Activated T-helper 1 cell treated with anti-CD3 and anti-CD28 coated beads, Interleukin-12 subunit alpha, Interleukin-12 subunit beta, Interleukin-2, Interleukin-4 antibody, amounts not matched to agents 30 ng/mL and 10 ng/mL and 1 ng/mL, durations not matched to agents 14 hours and 24 hours and 36 hours (primary cell): ENCODE measurements at places on chromosomes 5 and 9. TPM values are rescaled to one million over a fixed set of nuclear protein-coding genes. Genes with fewer than 3 reads are reported as not detected.

- H3K4me3 ChIP-seq = no peak overlapping the region
- peaks cover 37% of the 10 kb centered on the region for H3K4me1 ChIP-seq
These were observed 77.6 kb downstream of the MAPKAP1 start for GRCh38 chr9:125629446-125629845.

DNA sequence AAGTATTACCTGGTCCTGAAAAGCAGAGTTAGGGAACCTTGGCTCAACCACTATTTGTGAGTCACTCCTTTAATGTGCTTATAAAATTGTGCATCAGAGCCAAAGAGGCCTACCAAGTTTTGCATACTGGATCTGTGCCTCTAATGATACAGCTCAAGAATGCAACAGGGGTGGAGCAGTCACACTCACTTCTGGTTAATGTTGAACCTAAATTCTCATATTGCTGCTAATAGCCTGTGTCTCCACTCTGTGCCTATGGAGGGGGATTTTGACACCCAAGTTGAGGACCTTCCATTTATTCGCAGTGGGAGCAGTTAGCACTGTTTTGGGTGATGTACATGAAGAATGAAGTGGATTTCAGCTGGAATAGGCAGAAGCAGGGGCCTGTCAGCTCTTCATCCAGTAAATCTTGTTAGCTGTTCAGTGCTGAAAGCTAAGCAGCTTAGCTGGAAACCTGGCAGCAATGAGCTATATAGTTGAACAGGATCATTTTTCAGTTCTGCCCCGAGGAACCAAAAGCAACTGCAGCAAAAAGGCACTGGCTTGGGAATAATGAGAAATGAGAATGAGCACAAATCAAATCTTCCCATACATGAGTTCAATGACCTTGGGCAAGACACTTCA is 9.7 kb downstream of the SH3TC2 start:
- no peaks in the 10 kb centered on the region for H3K4me1 ChIP-seq
- no peak overlapping the region for H3K27ac ChIP-seq
- H3K36me3 ChIP-seq = no peaks in the 10 kb centered on the region

The PCDHA8 gene
- not detected in 2 replicates for total RNA-seq

The TTC23L gene
- not detected in 2 replicates for total RNA-seq

- H3K4me1 ChIP-seq = no peaks in the 10 kb centered on the region
- no peak for DNase-seq
- peaks cover 13% of the 10 kb centered on the region for H3K27me3 ChIP-seq
- no peak overlapping the region for H3K4me3 ChIP-seq
These were observed 170.6 kb downstream of the RAB3C start for GRCh38 chr5:58753446-58753845.

- H3K27me3 ChIP-seq = no peaks in the 10 kb centered on the region
- peaks cover 60% of the 10 kb centered on the region for H3K36me3 ChIP-seq
- peaks cover 9% of the 10 kb centered on the region for H3K4me1 ChIP-seq
- no peak overlapping the region for H3K4me3 ChIP-seq
- no peak for DNase-seq
These were observed 13.5 kb downstream of the POLR1E start for GRCh38 chr9:37499297-37499696.

The ZNF367 gene
- 21.8 and 22.0 TPM in 2 replicates for total RNA-seq

GRCh38 chr9:76932265-76932664 is 26.4 kb upstream of the PRUNE2 start:
- no peaks in the 10 kb centered on the region for H3K4me1 ChIP-seq
- H3K4me3 ChIP-seq = no peak overlapping the region
- H3K36me3 ChIP-seq = no peaks in the 10 kb centered on the region

- no peak for DNase-seq
- no peaks in the 10 kb centered on the region for H3K36me3 ChIP-seq
- H3K27me3 ChIP-seq = no peaks in the 10 kb centered on the region
- H3K27ac ChIP-seq = no peak overlapping the region
- no peaks in the 10 kb centered on the region for H3K4me1 ChIP-seq
- no peak overlapping the region for H3K4me3 ChIP-seq
These were observed 243.9 kb downstream of the TLE1 start for GRCh38 chr9:81445331-81445921.

The ITGA1 gene
- total RNA-seq = 2.2 and 2.5 TPM in 2 replicates

The FRRS1L gene
- not detected in 2 replicates for total RNA-seq

GRCh38 chr5:32020946-32021345 is 153.2 kb downstream of the GOLPH3 start:
- H3K4me1 ChIP-seq = peaks cover 18% of the 10 kb centered on the region
- H3K27ac ChIP-seq = peak overlapping the region; percentile 69
- peaks cover under 1% of the 10 kb centered on the region for H3K27me3 ChIP-seq

The FOXI1 gene
- not detected in 2 replicates for total RNA-seq

DNA sequence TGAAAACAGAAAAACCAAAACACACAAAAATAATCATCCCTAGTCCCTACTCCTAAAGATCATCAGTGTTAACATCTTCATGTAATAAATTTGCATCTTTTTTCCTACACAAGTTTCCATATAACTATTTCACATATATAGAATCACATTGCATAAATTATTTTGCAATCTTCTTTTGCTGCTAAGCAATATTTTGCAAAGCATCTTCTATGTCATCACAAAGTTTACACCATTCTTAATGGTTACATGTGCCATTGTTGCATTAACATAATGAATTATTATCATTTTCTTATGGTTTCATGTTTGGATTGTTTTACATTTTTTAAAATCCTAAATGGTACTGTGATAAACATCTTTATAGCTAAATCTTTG is 17.8 kb downstream of the SH3TC2 start:
- DNase-seq = no peak
- no peak overlapping the region for H3K27ac ChIP-seq
- H3K4me3 ChIP-seq = no peak overlapping the region
- H3K4me1 ChIP-seq = no peaks in the 10 kb centered on the region
- H3K27me3 ChIP-seq = peaks cover 5% of the 10 kb centered on the region

DNA sequence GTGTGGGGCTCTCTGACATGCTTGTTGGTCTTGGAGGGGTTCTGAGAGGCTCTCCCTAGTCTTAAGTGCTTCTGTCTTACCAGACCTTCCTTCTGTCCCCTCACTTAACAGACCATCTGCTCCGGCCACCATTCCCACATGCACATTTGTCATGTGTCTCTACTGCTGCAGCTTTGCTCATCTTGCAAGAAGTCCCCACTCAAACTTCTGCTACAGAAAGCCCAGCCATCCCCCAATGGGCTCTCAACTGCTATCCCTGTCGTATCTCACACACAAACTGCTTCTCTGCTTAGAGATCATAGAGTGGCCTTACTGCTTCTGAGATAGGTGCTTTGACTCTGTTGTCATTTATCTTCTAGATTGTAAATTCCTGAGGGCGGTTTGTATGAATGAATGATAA is 69.4 kb downstream of the NUP214 start:
- no peak overlapping the region for H3K27ac ChIP-seq
- H3K4me3 ChIP-seq = no peak overlapping the region
- peaks cover 40% of the 10 kb centered on the region for H3K36me3 ChIP-seq

The PKD2L2 gene
- total RNA-seq = not detected in 2 replicates

DNA sequence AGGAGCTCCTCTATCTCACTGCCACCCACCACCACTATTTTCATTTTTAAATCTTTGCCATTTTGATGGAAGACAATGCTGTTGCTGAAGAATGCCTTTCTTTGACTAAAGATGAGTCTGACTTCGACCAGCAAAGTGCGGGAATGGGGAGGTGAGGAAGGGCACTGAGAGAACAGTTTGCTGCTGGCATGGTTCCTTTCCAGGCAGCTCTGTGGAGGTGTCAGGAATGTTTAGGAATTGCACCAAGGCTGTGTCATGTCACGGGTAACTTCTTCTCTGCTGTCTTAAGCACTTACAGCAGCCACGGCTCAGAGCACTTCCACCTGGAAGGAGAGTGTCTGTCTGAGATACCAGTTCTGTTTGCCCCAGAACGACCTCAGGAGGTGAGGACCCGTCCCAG is 41.4 kb upstream of the SHB start:
- DNase-seq = no peak
- H3K36me3 ChIP-seq = no peaks in the 10 kb centered on the region
- no peaks in the 10 kb centered on the region for H3K4me1 ChIP-seq
- peaks cover 2% of the 10 kb centered on the region for H3K27me3 ChIP-seq

DNA sequence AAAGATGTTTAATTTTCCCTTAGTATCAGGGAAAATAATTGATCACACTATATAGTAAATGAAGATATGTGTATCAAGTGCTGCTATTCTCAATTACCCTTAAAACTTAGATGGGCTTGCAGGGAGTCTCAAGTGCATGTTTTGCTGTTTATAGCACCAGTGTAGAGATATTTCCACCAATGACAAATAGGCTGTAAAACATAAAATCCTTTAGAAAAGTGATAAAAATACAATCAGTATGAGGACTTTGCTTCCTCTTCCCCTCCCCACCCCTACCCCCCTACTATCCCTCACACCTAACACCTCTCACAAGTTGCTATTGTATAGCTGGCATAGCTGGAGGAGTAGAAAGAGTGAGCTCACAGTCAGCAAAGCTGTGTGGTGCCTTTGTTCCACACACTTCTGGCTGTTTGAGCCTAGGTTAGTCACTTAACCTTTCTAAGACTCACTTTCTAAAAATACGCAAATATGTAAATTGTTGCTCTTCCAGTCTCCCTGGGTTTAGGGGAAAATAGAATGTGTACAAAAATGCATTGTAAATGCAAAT is 93.1 kb downstream of the PDE4D start:
- H3K4me3 ChIP-seq = no peak overlapping the region
- no peaks in the 10 kb centered on the region for H3K4me1 ChIP-seq
- DNase-seq = no peak
- no peak overlapping the region for H3K27ac ChIP-seq
- peaks cover 11% of the 10 kb centered on the region for H3K27me3 ChIP-seq
- no peaks in the 10 kb centered on the region for H3K36me3 ChIP-seq

GRCh38 chr9:6845880-6846279 is 88.1 kb downstream of the KDM4C start:
- no peak for DNase-seq
- no peak overlapping the region for H3K4me3 ChIP-seq
- H3K4me1 ChIP-seq = no peaks in the 10 kb centered on the region
- H3K27me3 ChIP-seq = no peaks in the 10 kb centered on the region
- no peak overlapping the region for H3K27ac ChIP-seq

- H3K4me1 ChIP-seq = no peaks in the 10 kb centered on the region
- no peaks in the 10 kb centered on the region for H3K36me3 ChIP-seq
- H3K27me3 ChIP-seq = peaks cover 16% of the 10 kb centered on the region
These were observed 31.9 kb upstream of the BOD1 start for GRCh38 chr5:173648308-173648866.

DNA sequence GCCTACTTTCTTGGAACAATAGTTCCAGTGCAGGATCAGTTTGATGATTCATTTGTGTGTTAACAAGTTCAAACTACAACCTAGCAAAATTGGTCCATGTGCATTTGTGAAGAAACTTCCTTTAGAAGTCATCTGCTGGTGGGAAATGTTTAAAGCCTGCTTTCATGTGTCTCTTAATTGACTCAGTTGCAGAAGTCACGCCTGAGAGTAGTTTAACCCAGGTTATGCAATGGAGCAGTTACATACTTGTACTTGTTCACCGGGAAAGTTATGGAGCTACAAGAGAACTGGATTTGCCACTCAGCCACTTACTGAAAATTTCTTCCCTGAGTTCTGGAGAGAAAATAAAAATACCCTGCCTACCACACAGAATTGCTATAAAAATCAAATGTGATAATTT is 1397.8 kb downstream of the PTPRD start:
- no peak overlapping the region for H3K4me3 ChIP-seq
- no peak for DNase-seq
- no peaks in the 10 kb centered on the region for H3K36me3 ChIP-seq

The GRIN1 gene
- total RNA-seq = 0.05 TPM in 2 replicates

DNA sequence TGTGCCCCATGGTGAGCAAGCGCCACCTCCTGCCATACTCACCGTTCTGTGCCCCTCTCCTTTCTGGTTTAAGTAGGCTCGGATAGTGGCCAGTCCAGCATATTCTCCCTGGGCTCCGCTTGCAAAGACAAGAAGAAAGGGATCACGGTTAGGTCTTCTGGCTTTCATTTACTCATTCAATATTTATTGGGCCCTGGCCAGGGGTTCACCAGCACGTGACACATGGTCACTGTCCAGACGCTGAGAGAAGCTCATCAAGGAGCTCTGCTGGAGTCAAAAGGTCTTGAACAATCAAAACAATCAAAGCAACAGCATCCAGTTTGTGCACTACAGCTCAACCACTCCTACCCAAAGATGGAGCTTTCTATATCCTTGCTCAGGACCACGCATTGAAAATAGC is 80.2 kb downstream of the GLDC start:
- H3K4me1 ChIP-seq = peaks cover 26% of the 10 kb centered on the region
- DNase-seq = no peak
- no peaks in the 10 kb centered on the region for H3K36me3 ChIP-seq
- H3K27ac ChIP-seq = no peak overlapping the region
- H3K4me3 ChIP-seq = no peak overlapping the region

DNA sequence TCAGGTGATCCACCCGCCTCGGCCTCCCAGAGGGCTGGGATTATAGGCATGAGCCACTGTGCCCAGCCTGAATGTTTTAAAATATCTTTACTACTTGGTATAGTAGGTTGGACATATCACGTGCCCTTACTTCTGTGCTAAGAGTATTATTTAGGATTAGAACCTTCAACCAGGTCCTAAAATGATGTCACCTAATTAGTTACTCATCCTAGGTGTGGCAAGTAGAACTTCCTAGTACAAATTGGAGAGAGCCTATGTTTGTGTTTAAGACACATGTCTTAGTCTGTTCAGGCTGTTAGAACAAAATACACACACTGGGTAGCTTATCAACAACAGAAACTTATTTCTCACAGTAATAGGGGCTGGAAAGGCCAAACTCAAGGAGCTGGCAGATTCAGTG is 51.5 kb downstream of the ZFAND5 start:
- DNase-seq = no peak
- H3K27ac ChIP-seq = no peak overlapping the region
- H3K36me3 ChIP-seq = no peaks in the 10 kb centered on the region
- no peaks in the 10 kb centered on the region for H3K4me1 ChIP-seq
- no peak overlapping the region for H3K4me3 ChIP-seq

The TMOD1 gene
- total RNA-seq = 0.81 and 0.86 TPM in 2 replicates

- H3K4me3 ChIP-seq = peak overlapping the region; percentile 62
- DNase-seq = peak; percentile 41
- no peaks in the 10 kb centered on the region for H3K27me3 ChIP-seq
- peak overlapping the region; percentile 87 for H3K27ac ChIP-seq
- peaks cover 18% of the 10 kb centered on the region for H3K36me3 ChIP-seq
- peaks cover 27% of the 10 kb centered on the region for H3K4me1 ChIP-seq
These were observed 18.3 kb upstream of the CAMSAP1 start for GRCh38 chr9:135925496-135926133.

The PCDHAC2 gene
- total RNA-seq = not detected in 2 replicates

DNA sequence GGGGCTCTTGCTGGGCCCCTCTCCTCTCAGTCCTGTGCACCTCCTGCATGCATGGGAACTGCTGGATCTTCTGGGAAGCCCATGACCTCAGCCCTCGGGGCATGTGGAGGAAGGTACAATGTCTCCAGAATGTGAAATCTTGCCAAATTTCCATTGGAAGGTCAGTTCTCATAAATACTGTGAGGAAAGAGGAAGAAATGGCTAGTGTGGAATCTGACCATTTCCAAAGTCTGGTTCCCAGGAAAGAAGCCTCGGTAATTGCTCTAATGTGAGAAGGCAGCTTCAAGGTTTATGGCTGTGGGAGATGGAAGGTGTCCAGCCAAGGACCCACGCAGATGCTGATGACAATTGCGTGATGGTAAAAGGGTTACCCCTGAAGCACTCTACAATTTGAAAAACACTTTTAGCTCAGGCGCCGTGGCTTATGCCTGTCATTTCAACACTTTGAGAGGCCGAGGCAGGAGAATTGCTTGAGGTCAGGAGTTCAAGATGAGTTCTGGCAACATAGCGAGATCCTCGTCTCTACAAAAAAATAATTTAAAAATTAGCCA is 8.1 kb upstream of the IL17B start:
- H3K4me3 ChIP-seq = no peak overlapping the region
- H3K27ac ChIP-seq = no peak overlapping the region
- no peak for DNase-seq
- peaks cover 13% of the 10 kb centered on the region for H3K27me3 ChIP-seq
